Stimulated activated CD4-positive, alpha-beta T cell treated with anti-CD3 and anti-CD28 coated beads, Interleukin-2, amount 100 ng/mL, for 48 hours (primary cell): ENCODE measurements at places on chromosomes 2 and 18.

DNA sequence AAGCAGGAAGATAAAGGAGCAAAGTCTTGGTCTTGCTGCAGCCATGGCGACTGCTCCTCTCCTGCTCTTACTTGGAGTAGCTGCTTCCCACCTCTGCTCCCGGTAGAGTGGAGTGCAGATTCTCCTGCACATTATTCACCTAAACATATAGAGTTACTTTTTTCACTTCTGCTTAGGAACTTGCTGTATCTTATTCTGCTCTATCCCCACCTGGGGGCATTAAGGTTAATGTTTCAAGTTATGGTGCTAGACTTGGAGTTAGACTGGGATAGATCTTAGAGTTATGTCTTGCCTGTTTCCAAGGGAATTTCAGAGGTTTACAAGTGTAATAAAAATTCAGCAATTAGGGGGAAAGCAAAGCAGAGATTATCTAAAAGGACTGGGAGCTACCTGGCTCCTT is 144.2 kb downstream of the SETBP1 start:
- no peak for DNase-seq

GRCh38 chr2:2875296-2875695 is 502.3 kb downstream of the EIPR1 start:
- DNase-seq: no peak

GRCh38 chr18:63131106-63131958 is 188.2 kb downstream of the BCL2 start:
- DNase-seq: no peak

GRCh38 chr18:23270986-23271680 is 135.8 kb downstream of the CABLES1 start:
- no peak for DNase-seq

- no peak for DNase-seq
These were observed 2.4 kb upstream of the CHRNG start for GRCh38 chr2:232537079-232537478.

GRCh38 chr2:85410584-85411404 is 628 bp upstream of the CAPG start:
- DNase-seq: no peak

GRCh38 chr18:5415031-5415430 is 119.5 kb upstream of the ZBTB14 start:
- DNase-seq: no peak

DNA sequence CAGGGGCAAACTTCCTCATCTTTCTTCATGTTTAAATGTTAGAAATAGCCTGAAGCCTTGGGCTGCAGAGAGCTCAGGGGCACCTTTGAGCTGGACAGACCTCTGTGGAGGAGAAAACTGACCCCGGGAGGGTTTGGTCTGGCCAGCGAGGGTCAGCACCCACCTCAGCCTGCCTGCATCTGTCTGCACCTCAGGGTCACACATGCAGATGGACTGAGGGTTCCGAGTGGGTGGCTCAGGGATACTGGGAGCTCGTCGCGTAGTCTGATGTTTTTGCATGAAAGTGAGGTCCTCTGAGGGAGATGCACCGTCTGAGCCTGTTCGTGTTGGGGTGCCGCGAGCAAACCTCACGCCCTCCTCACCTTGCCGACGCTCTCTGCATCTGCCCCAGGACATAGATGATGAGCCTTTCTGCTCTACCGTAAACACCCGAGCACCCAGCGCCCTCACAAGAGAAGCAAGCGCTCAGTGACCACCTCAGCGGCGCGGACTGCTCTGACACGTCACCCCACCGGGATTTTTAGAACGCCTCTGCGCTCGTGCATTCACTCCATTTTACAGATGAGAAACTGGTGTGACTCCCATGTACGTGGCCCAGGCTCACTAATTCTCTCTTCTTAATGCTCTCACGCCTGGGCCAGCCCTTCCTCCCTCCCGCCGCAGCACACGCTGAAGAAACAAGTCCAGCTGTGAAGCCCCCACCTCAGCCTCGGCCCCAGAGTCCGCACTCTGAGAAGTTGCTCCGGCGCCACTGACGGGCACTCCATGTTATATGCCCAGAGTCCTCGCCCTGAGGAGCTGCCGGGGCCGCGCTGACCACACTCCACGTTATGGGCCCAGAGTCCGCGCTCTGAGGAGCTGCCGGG is 9.5 kb downstream of the KCNG2 start:
- no peak for DNase-seq

DNA sequence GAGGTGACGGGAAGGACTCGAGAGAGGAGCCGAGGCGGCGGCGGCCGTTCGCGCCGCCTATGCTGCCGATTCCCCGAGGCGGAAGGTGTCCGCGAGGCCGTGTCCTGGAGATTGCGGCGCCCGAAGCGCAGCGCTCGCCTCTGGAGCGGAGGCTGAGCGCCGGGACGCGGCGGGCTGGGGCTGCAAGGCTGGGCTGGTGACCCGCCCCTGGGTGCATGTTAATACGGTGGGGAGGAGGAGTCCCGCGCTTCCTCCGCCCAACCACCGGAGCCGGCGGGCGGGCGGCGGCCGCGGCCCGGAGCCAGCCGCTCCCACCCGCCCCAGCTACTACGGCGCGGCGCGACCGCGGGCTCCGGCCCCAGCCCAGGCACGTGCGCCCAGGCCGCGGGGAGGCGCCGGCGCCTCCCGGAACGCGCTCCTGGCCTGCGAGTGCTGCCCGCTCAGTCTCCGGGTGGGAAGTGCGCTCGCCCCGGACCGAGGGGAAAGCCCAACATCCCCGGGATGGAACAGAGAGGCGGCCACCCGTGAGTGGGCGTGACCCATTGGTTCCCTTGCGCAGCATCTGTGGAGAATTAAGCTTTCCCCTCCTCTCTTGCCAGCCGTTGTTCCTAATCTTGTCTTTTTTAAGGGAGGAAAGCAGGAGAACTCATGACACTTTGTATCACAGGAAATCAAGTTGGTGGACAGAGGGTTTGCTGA is at the start of gene DLGAP1:
TSS of gene DLGAP1 (minus strand) at position 195 of the 699 bp plus-strand sequence.
- DNase-seq: no peak

DNA sequence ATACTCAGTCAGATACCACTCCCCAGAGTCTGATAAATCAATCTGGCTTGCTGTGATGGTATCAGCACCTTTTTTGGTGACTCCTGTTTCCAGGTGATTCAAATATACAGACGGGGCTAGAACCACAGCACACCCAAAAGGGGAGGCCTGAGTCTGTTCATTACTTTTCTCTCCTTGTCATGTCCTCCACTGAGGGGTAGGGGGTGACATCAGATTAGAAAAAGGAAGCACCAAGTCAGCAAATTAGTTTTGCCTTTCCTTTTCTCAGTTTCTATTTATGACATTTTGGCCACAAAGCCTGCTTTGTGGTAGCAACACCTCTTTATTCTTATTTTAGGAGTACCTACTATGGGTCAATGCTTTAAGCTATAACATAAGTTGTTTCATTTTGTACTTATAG is 127.4 kb downstream of the CCDC102B start:
- DNase-seq: no peak

DNA sequence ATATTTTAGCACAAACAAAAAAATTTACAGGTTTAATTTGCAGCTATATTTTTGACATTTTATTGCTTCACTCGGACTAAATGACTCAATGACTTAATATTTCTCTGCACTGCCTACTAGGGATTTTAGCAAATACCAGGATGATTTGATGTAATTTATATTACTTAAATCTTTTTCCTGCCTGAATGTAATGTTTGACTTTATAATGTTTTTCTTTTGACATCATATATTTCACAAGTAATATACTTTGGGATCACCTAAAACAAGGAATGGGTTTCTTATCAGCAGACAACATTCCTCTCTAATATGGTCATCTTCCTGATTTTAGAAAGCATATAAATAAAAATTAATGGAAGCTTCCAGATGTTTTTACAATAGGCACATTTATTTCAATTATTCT is 253.2 kb upstream of the EPC2 start:
- DNase-seq: no peak

- DNase-seq: no peak
These were observed 160.9 kb downstream of the FBXO15 start for GRCh38 chr18:73986711-73987110.

DNA sequence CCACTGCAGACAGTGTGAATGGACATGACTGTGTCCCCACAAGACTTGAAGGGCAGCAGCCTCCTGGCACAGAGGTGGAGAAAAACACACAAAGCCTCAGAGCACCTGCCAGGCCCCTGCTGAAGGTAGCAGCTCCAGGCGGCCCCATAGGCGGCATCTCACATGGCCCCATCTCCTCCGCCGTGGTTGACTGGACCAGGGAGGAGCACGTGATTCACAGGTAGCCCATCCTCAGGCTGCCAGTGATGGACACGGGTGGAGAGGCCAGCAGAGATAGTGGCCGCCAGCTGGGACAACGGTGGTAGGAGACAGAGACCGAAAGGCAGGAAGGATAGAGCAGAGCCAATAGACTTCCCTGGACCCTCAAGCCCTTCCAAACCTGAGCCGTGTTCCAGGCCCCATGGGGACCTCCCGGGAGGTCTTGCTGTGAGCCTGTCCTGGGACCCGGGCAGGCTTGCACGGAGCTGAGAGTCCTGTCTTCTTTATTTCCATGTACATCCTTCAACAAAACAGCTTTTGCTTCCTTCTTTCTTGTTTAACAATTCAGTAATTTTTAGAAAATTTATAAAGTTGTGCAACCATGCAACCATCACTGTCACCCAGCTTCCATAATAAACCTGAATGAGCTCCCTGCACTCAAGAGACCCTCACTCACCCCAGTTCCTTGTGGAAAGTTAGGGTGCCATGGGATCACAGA is 26.9 kb downstream of the GPR55 start:
- no peak for DNase-seq

GRCh38 chr18:4035521-4035920 is 419.6 kb downstream of the DLGAP1 start:
- no peak for DNase-seq

- DNase-seq: no peak
These were observed 112.6 kb downstream of the DDX1 start for GRCh38 chr2:15704086-15704787.
